ENCODE measurements at places on chromosomes 11 and 22. TPM values are rescaled to one million over a fixed set of nuclear protein-coding genes. Genes with fewer than 3 reads are reported as not detected.

- DNase-seq, result no peak
- H3K36me3 ChIP-seq, result no peaks in the 10 kb centered on the region
- no peak overlapping the region for H3K4me3 ChIP-seq
- H3K27ac ChIP-seq, result no peak overlapping the region
- peaks cover 4% of the 10 kb centered on the region for H3K27me3 ChIP-seq
- H3K4me1 ChIP-seq, result no peaks in the 10 kb centered on the region
Measured at GRCh38 chr11:115548878-115549528, 44.8 kb upstream of the CADM1 start.

MUC5B gene
- not detected for total RNA-seq

DNA sequence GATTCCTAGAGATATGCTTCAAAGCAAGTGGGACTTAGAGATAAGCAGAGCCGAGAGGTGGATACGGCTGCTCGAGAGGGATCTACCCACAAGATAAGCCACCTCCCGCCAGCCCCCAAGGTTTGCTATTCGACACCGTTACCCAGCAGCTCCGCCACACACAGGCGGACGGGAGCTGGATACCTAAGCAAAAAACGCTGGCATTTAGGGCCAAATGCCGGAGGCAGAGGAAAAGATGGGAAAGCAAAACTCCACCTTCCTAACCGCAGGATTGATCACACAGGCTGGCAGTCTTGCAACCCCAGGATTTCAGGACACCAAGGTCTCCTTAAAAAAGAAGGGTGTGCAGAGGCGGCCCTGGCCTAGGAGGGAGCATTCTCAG, 709 bp downstream of the FTH1 start:
- no peaks in the 10 kb centered on the region for H3K27me3 ChIP-seq
- peaks cover 39% of the 10 kb centered on the region for H3K4me1 ChIP-seq
- peak overlapping the region; percentile 86 for H3K4me3 ChIP-seq
- H3K36me3 ChIP-seq, result peaks cover 39% of the 10 kb centered on the region
- peak; percentile 49 for DNase-seq

OR52A1 gene
- total RNA-seq, result not detected

- DNase-seq, result peak; percentile 67
- H3K27ac ChIP-seq, result peak overlapping the region; percentile 29
- H3K4me1 ChIP-seq, result peaks cover 33% of the 10 kb centered on the region
- H3K27me3 ChIP-seq, result no peaks in the 10 kb centered on the region
- H3K4me3 ChIP-seq, result no peak overlapping the region
Measured at GRCh38 chr22:42993651-42994275, 21.2 kb downstream of the PACSIN2 start.

VWCE gene
- total RNA-seq, result 3.4 TPM

CAT gene
- total RNA-seq, result 63.6 TPM

DNA sequence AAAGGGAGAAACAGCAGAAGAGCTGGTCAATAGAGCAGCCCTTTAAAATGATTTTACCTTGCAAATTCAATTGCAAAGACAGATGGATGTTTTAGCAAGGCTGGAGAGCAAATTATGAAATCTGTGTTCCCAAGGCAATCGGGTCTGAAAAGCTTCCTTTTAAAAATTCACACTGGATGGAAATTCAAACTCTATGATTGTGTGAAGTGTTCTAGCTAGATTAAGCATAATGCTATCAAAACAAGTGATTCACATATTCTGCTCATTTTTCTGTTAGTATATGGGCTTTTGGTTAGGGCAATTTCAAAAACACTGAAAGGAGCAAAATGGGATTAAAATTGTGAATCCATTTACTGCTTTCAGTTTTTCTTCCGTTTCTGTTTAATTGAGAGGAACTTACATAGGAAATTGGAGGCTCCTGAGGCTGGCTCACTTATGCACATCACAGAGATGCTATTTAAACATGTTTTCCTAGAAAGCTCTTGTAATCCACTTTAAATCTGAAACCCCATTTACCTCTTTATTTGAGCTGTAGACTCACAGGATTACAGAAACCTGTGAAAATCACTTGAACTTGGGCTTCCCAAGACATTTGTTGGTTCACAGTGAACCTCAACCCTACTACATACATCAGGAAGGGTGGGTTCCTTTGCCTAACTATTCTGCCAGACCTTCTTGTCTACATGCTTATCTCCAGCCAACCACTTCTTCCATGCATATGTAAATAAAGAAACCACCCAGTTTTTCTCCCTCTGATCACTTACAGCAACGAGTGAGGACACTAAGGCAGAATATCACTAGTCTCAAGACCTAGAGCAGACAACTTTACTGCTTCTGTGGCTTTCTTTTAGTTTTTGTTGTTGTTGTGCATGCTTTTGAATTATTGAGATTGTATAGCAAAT, 201.9 kb upstream of the PITPNB start:
- DNase-seq, result peak; percentile 61
- no peaks in the 10 kb centered on the region for H3K36me3 ChIP-seq
- H3K4me1 ChIP-seq, result peaks cover 11% of the 10 kb centered on the region
- peak overlapping the region; percentile 15 for H3K27ac ChIP-seq
- no peaks in the 10 kb centered on the region for H3K27me3 ChIP-seq

TMPRSS5 gene
- 0.80 TPM for total RNA-seq

DNA sequence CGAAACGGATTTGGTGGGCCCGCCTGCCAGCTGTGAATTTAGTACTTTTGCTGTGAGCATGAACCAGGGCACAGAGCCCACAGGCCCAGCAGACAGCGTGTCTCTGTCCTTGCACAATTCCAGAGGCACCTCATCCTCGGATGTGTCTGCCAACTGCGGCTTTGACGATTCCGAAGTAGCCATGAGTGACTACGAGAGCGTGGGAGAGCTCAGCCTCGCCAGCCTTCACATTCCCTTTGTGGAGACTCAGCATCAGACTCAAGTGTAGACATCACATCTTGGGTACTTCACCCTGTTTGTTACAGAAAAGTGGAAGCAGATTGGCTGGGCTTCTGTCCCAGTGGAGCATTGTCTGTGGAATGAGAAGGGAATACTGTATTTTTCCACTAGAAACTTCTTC, 78.6 kb upstream of the MTNR1B start:
- DNase-seq, result no peak
- H3K4me1 ChIP-seq, result no peaks in the 10 kb centered on the region
- no peaks in the 10 kb centered on the region for H3K27me3 ChIP-seq
- no peak overlapping the region for H3K4me3 ChIP-seq
- no peaks in the 10 kb centered on the region for H3K36me3 ChIP-seq

DNA sequence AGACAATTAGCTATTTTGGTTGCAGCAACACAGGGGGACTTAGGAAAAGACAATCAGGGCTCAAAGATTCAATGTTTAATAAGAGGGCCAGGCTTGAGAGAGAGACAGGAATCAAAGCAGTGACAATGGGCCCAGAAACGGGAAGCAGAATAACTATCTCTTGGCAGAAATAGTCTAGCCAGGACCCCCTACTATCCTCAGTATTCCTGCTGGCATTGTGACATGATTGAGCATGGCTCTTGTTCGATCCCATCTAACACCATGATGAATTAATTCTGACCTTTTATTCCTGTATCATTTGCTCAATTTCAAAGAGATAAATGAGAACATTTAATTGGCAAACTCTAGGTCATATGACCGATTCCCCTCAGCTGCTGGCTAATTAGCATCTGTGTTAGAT, 12.8 kb upstream of the ANO5 start:
- H3K27me3 ChIP-seq, result no peaks in the 10 kb centered on the region
- DNase-seq, result no peak
- H3K36me3 ChIP-seq, result no peaks in the 10 kb centered on the region

DNA sequence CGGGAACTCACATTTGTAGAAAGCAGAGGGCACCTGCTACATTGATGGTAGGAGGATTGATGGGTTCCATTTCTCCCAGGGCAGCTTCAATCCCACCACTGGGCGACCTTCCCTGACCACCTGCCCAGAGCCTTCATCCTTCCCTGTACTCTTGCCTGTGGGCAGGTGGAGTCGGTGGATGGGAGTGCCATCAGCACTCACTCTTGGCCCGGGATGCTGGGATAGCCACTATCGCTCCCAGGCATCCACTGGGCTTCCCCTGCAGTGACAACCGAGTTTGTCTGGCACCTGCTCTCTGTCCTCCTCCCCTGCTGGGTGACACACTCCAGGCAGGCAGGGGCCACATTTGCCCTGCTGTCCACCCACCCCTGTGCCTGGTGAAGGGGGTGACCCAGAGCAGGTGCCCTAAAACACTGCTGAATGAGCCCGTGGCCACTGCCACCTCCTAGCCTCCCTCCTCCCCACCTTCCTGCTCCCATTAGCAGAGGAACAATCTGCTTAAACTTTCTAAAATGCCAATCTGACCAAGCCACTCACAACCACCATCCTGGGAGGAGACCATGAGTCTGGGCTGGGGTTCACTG, 604.7 kb downstream of the TBC1D22A start:
- no peak overlapping the region for H3K4me3 ChIP-seq
- no peak overlapping the region for H3K27ac ChIP-seq
- DNase-seq, result no peak
- H3K27me3 ChIP-seq, result no peaks in the 10 kb centered on the region
- H3K36me3 ChIP-seq, result no peaks in the 10 kb centered on the region

DNA sequence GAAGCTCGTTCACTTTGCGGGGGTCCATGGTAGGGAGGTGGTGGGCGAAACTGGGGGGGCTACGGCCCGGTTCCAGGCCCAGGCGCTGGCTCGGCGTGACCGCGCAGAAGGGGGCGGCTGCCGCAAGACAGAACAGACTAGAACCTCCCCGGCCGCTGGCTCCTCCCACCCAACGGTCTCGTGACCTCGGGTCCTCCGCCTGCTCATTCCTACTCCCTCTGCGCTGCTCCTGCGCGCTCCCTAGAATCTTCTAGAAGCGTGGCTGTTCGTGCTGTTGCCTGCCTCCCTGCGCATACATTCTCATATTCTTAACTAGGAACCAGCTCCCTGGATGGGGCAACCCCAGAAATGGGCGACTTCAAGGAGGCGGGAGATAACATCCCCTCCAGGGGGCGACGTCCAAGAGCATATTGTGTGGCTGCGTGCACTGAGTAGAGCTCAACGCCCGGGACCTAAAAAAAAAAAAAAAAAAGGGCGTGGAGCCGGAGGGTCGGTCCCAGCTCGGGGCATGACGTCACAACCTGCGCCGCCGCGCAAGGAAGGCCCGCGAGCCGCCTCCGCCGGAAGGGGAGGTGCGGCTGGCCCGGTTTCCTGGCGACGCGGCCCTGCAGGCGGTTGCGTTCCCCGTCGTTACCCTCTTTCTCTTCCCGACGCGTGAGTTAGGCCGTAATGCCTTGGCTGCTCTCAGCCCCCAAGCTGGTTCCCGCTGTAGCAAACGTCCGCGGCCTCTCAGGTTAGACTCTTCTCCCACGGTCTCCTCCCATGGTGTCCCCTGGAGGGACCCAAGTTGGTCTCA, at the start of the genes ST13 and XPNPEP3:
Gene ST13 (minus strand): TSS at position 127 of the 796 bp plus-strand sequence. CDS start 99 bp downstream, at position 28.
Gene XPNPEP3 (plus strand): TSS at position 636 of the 796 bp plus-strand sequence. CDS start 34 bp downstream, at position 670.
- H3K27me3 ChIP-seq, result no peaks in the 10 kb centered on the region
- DNase-seq, result peak; percentile 99
- H3K4me3 ChIP-seq, result peak within 1 kb of the TSS; percentile 79
- H3K4me1 ChIP-seq, result peaks cover 14% of the 10 kb centered on the region

- H3K27ac ChIP-seq, result no peak overlapping the region
- no peaks in the 10 kb centered on the region for H3K27me3 ChIP-seq
- H3K36me3 ChIP-seq, result no peaks in the 10 kb centered on the region
- H3K4me3 ChIP-seq, result no peak overlapping the region
- peak; percentile 22 for DNase-seq
- H3K4me1 ChIP-seq, result peaks cover 11% of the 10 kb centered on the region
Measured at GRCh38 chr11:104091281-104092096, 55.0 kb downstream of the DDI1 start.

GRCh38 chr22:29074276-29074772, 1.5 kb downstream of the KREMEN1 start:
- no peaks in the 10 kb centered on the region for H3K36me3 ChIP-seq
- DNase-seq, result no peak
- H3K4me1 ChIP-seq, result peaks cover 70% of the 10 kb centered on the region
- peak overlapping the region; percentile 78 for H3K27ac ChIP-seq
- H3K4me3 ChIP-seq, result peak overlapping the region; percentile 87

DNA sequence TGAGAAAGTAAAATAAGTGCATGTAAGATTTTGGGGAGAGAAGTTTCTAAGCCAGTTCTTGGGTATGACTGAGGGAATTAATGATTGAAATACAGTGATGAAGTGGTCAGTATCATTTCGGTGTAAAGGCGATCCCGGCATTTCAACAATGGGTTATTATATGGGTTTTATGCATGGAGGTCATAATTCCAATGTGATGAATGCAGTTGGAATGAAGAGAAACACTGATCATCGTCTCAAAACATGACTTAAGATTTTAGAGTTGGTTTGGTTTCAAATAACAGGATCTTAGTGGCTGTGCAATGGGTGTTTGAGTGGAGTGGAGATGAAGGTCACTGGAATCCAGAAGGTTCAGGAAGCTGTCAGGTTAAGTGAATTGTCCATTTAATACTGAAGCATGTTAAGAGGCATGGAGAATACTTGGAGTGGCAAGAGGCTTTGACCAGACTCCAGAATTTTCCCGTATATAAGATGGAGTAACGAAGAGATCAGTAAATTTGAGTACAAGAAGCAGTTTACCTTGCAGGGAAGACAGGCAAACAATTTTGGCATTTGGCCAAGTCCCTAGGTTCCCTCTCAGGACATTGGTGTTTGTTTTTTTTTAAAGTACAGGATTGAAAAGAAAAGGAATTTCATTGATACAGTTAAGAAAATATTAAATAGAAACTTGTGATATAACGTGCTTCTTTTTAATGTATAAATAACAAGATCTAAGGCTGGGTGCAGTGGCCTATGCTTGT, 96.4 kb upstream of the BIRC3 start:
- DNase-seq, result no peak
- H3K27ac ChIP-seq, result no peak overlapping the region

- H3K4me3 ChIP-seq, result no peak overlapping the region
- DNase-seq, result no peak
- H3K4me1 ChIP-seq, result no peaks in the 10 kb centered on the region
- H3K27ac ChIP-seq, result no peak overlapping the region
Measured at GRCh38 chr11:31542862-31543261, 33.3 kb downstream of the ELP4 start.

MMP12 gene
- total RNA-seq, result not detected

GRCh38 chr22:24176630-24177029, 4.7 kb upstream of the SUSD2 start:
- peak overlapping the region; percentile 51 for H3K27ac ChIP-seq
- H3K4me3 ChIP-seq, result no peak overlapping the region
- peaks cover 51% of the 10 kb centered on the region for H3K36me3 ChIP-seq
- H3K27me3 ChIP-seq, result no peaks in the 10 kb centered on the region

SLC25A45 gene
- total RNA-seq, result 5.0 TPM

OR4B1 gene
- not detected for total RNA-seq

BCO2 gene
- 8.3 TPM for total RNA-seq

LSP1 gene
- total RNA-seq, result 43.4 TPM

All from muscle of leg (tissue), 16 donors.